CD4-positive, alpha-beta T cell treated with Interleukin-4 for 4 hours (primary cell): ENCODE measurements at places on chromosomes 6 and 20.

GRCh38 chr6:49030251-49031020 lies 432.6 kb downstream of the MMUT start:
- no peak for DNase-seq

DNA sequence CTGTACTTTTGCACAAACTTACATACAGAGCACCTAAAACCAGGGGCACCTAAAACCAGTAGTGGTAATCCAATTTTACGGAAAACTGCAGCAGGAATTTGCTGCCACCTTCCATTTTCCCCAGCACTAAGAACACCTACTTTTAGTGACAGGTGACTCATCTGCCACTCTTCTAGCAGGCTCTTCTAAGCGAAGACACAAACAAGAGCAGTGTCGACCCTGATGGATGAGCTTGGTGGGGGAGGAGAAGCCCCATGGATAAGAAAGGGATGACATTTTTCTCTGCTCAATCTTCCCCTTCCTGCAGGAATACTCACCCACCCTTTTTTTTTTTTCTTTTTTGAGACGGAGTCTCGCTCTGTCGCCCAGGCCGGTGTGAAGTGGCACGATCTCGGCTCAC lies 116.9 kb downstream of the GMPR start:
- no peak for DNase-seq

GRCh38 chr6:7806711-7807110 lies 80.8 kb downstream of the BMP6 start:
- DNase-seq = no peak

GRCh38 chr20:8740265-8740664 lies 328.6 kb upstream of the PLCB4 start:
- no peak for DNase-seq
